Stromal cell of bone marrow (primary cell): ENCODE measurements at places on chromosomes 1 and 21.

DNA sequence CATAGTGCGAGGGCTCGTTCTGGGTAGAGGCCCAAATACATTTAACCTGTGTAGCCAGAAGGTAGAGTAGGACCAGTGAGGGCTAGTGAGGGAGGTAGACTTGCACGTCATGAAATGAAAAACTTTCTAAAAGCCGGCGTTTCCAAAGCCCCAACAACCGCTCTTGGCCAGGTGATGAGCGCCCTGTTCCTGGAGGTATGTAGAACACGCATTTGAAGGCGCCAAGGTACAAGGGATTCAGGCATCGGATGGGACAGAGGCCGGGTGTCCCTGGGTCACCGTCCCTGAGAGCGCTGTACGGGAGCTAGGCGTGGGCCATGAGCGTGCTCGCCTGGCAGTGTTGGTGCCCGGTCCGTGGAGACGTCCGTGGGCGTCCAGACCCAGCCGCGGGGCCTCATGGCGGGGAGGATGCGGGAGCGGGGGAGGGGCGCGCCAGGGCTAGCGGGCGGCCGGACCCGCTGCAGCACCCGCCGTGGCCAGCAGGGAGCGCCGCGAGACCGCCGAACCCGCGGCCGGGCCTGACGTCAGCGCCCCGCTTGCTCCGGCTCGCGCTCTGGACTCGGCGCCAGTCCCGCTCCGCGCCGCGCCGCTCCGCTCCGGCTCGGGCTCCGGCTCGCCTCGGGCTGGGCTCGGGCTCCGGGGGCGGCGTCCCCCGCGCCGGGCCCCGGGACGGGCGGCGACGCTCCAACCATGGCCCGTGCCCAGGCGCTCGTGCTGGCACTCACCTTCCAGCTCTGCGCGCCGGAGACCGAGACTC is at the start of gene PTPRU:
PTPRU (plus strand) TSS at position 568 of the 757 bp plus-strand sequence; CDS start at position 691, 123 bp downstream.
- DNase-seq, result no peak

DNA sequence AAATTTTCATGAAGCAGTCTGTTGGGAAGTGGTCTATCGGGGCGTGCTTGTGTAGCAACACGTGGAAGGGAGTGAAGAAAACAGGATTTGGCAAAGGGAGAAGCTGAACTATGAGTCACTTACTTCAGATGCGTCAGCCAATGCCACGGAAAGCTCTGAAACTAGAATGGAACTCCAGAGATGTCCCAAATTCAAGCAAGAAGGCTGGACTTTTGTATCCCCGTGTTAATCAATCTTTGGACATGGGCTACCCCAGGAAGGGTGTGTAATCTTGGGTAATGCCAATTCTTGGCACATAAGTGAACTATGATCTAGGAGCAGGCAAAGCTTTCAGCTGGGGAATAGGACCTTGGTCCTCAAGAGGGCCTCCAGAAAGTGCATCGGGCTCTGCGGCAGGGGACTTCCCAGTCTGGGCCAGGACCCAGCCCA is 102.6 kb downstream of the ADSS2 start:
- DNase-seq, result peak; percentile 91

GRCh38 chr1:211324992-211325775 is 1.4 kb upstream of the TRAF5 start:
- no peak for DNase-seq

- no peak for DNase-seq
These were observed 424.1 kb downstream of the CAMTA1 start for GRCh38 chr1:7209336-7209735.

GRCh38 chr1:157274698-157275534 is 136.7 kb upstream of the ETV3 start:
- peak; percentile 21 for DNase-seq

DNA sequence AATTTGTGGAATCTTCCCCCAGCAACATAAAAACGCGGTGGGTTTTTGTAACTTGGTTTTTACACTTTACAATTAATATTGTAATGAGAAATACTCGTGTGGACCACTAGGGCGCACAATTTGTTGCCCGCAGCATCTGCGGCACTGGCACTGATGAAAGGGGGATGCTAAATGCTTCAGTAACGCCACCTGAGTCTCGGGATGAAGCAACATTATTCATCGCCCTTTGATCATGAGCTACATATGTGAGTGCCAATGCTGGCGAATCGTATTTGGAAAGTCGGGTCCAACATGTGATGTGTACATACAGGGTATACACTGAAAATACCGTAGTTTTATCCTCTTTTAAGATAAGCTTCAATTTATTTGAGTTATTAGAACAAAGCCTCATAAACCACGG is 34.2 kb upstream of the COX20 start:
- DNase-seq, result peak; percentile 4

DNA sequence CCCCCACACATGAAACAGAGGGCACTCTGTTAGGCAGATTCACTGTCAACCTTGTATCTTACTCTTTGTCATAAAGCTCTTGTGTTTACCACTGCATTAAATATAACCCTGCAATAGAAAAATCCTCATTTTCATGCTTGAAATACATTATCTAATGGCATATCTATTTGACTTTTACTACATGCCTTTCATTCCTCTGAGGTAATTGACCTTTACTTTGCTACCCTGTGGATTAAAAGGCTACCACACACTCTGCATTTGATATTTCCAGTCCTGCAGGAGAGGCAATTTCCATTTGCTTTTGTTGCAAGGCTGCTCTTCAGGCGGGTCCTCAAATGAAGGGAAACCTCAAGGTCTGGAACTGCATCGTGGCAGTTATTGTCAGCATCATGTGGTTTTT is 238.0 kb downstream of the NTNG1 start:
- DNase-seq, result no peak

DNA sequence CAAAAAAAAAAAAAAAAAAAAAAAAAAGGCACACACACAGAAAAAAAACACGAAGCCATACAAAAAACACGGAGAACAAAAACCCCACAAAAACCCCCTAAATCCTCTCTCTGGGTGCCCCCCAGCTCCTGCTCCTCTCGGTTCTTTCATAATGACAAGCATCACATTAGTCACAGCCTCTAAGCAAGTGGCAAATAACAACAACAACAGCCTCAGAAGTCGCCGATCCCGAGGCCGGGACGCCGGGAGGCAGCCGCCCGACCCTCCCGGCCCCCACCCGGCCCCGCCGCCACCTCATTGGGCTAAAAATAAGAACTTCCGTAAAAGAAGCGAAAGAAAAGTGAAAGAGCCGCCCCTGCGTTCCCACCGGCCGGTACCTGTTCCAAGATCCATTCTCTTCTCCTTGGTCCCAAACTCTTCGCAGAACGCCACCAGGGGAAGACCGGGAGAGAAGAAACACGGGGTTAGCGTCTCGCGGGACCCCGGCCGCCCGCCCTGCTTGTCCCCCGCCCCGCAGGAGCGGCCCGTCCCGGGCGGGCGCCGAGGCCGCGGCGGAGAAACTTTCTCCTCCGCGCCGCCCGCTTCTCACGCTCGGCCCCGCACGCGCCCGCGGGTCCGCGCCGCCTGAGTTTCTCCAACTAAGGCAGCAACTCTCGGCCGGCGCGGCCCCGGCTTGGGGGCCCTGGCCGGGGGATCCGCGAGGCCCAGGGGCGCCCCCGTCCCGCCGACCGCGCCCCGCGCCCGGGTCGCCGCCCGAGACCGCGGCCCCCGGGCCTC is 102.8 kb downstream of the CASZ1 start:
- no peak for DNase-seq

DNA sequence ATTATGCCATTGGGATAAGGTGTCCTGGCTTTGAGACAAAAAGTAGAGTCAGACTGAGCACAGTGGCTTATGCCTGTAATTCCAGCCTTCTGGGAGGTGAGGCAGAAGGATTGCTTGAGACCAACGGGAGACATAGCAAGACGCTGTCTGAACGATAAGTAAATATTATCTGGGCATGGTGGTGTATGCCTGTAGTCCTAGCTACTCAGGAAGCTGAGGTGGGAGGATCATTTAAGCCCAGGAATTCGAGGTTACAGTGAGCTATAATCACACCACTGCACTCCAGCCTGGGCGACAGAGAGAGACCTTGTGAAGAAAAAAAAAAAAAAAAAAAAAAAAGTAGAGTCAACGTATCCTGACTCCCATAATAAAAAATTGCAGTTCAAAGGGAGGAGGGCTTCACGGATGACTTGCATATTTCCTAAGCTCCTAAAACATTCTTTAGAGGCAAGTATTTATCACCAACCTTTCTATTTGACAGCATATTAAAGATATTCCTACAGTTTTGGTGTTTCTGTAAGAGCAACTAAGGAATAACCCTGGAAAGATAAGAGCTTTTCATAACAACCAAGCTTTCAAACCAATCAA is 141.2 kb downstream of the SLC44A5 start:
- DNase-seq, result no peak

DNA sequence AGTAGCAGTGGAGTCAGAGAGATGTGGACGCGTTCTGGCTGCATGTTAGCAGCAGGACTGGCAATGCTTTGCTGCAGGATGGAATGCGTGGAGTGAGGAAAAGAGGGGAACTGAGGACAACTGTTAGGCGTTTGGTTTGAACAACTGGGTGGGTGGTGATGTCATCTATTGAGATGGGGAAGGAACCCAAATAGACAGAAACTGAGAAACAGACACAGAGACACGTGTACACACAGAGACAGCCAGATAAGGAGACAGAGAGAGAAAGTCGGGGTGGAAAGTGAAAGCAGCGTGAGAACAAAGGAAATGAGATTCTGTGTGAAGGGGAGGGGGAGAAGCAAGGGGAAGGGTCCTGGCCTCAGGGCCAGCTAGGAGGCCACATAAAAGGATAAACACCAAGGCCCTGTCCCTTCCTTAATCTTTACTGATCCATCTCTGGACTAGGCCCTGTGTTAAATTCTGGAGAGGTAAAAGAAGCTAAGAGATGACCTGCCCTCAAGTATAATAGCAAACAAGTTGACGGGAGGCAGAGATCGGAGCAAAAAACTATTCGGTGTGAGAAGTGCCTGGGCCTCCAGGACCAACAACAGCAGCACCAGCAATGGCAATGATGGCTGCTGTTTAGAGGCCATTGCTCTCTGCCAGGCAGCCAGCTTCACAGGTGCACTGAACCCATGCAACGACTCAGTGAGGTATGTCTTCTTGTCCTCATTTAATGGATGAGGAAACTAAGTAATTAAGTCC is 31.6 kb downstream of the VWA5B1 start:
- no peak for DNase-seq

DNA sequence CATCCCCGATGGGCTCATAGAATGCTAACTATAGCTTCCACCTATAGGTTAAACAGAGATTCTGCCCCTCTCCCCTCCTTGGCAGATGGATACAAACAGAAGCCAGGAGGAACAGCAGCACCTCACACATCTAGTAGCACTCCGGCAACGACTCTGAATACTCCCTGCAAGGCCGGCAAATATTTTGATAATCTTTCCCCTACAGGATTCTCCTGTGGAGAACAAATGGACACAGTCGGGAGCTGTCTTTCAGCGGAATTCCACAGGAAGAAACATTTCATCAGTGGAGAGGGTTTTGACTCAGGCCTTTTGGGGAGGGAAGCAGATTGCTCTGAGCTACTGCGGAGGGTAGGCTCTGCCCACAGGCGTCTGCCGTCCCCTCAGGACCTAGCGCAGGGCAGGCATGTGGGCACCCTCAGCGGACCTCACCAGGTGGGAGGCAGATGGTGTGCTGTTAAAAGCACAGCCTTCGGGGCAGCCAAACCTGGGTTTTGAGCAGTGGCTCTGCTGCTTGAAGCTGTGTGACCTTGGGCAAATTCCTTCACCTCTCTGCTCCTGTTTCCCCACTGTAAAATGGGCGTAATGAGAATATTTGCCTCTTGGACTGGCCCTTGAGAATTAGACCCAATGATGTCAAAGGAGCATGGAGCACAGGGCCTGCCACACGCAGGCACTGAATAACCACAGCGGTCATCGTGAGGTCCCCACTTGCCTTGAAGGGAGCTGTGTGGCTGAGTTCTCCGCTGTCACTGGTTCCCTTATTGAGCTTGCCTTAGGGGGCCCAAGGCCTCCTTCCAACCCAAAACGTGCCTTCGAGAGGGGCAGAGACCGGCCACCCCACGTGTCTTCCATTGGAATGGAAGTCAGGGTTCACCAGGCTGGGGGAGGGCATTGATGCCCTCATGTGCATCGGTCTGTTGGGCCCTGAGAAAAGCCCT is 19.2 kb upstream of the BCAR3 start:
- DNase-seq, result no peak

GRCh38 chr21:42830456-42831455 is 48.6 kb downstream of the WDR4 start:
- DNase-seq, result no peak

DNA sequence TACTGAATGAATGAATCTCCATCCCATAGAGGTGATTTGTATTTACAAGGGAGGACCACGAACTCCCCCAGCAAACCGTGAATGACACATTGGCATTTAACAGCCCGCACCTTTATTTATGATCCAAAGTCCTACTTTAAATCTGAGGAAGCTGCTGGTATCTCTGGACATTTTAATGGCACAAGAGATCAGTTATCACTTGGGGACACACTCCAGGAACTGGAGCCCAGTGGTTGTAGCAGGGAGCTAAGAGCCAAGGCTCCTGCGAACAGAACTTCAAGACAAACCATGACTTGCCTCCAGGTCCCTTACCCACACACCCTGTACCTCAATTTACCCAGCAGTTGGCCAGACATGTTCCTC is 1.2 kb downstream of the CTNNBIP1 start:
- no peak for DNase-seq

DNA sequence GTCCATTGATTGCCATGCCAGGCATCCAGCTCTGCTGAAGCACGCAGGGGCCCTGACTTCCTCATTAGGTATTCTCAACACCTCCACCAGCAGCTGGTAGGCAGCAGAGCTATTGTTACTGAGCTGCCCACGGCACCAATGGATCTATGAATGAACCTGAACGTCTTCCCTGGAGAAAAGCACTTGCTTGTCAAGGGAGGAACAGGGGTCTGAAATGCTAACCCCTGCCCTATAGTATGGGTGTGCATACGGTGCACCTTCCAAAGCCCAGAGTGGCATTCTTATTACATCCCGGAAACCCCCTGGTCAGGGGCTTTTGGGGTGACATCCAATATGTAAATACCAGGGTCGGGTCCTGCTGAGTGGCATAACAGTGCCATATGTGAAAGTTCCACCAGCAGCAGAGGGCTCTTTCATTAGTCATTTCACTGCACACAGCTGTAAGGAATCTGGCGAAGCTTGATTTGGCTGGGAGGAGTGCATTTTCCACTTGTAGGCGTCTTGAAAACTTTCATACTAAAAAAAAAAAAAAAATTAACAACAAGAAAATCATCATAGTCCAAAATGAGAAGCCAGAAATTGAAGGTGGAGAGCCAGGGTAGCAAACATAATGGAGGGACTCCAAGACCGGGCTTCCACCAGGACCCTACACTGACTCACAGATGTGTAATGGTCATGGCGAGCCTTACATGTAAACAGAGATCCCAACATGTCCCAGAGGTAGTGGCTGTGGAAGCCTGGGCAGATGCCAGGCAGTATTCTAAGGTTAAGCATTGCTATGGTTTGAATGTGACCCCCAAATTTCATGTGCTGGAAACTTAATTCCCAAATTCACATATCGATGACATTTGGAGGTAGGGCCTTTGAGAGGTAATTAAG is 58.8 kb upstream of the PRDX6 start:
- no peak for DNase-seq

DNA sequence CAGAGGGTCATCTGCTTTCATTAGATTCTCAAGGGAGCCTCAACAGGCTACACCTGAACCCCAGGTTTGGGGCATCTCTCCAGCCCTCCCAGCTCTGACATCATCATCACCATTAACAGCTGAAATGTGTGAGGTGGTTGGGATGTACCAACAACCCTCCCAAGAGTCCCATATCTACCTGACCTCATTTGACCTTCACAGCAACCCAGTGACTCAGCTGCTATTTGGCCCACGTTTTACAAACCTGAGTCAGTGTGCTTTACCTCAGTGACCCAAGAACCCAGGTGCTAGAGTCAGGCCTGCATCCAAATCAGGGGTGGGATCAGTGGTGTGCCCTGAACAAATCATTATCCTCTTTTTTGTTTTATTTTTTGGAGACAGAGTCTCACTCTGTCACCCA is 53.3 kb upstream of the TINAGL1 start:
- no peak for DNase-seq
